ENCODE measurements at places on chromosomes 4 and X.

GRCh38 chr4:28548594-28548993 is 1688.0 kb downstream of the STIM2 start:
- DNase-seq: no peak

- no peak for DNase-seq
Measured at GRCh38 chr4:120591038-120591437, 331.5 kb downstream of the PRDM5 start.

DNA sequence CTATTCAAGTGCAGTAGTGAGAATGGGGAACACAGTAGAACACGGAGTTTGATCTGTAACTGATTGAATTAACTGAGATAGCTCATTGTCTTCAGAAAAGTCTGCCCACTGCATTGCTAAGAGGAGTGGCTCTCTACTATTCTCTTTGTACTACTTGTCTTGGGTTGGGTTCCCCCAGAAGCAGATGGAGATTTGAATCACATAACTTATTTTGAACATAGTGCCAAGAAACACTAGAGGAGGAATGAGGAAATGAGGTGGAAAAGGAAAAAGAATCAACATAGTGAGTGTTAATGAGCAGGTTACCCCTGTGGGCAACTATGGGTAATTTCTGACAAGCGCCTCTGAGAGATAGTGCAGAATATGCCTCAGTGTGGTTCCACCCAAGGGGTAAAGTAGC is 362.7 kb downstream of the STIM2 start:
- DNase-seq: no peak

GRCh38 chr4:106628586-106629267 is 260.1 kb upstream of the GIMD1 start:
- DNase-seq: no peak

DNA sequence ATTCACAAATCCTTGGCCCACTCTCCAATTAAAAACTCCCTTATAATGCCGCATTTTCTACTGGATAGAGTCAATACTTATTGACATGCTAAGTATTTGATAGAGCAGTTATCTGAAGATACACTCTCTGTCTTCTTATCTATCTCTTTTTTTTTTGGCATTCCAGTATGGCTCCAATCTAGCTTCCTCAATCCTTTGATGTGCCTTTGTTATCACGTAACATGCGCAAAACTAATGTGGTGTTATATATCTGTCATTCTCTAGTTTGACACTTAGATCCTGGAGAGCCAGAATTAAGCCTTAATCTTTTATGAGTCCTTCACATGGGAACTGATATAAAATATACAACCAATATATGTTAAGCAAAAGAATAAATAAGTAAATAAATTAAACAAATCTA is 54.7 kb downstream of the VSIG4 start:
- no peak for DNase-seq

DNA sequence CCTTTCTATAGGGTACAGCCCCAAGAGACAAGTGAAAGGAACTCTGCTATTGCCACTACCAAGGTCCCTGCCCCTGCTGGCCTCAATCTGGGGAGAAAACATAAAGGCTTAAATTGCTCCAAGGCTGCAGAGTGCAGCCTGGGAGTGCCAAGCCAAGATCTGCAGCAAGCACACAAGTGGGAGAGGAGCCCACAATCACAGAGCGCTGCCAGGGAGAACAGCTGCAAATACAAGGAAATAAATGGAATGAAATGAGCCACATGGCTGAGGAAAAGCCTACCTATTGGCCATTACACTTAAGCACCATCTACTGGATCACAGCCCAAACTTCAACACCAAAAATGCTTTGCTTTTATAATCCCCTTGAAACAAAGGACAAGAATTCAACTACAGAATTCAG is 582.4 kb downstream of the FAM133A start:
- no peak for DNase-seq

DNA sequence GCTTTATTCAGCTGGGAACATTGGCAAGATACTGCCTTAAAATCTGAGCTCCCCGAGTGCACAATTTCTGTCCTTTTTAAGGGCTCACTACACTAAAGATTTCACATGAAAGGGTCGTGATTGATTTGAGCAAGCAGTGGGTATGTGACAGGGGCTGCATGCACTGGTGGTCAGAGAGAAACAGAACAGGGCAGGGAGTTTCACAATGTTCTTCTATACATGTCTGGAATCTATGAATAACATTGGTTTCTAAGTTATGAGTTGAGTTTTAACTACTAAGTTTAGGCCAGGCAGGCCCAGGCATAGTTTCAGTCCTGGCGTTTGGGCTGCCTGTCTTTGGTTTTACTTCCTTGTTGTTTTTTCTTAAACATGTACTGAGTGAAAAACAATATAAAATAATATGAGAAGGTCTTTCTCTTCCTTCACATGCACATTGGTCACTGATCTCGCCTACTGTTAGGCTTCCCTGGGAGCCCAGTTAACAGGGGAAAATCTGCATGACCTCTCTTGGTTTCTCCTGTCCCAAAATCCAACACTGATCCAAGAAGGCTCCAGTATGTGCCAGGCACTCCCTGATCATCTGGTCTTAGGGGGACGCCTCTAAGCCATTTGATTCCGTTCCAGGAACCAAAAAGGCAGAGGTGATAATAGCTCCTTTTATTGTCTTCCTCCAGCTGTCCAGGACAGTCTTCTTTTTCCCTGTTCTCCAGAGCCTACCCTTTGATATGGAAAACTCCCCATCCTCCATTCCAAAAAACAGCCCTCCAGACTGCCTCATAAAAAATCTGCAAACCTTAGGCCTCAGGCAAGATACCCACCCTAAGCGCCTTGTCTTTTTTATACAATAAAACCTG is at the start of gene UGT2B17:
TSS of gene UGT2B17 (minus strand) at position 51 of the 854 bp plus-strand sequence. CDS start 7,838 bp downstream, outside the sequence.
- no peak for DNase-seq

DNA sequence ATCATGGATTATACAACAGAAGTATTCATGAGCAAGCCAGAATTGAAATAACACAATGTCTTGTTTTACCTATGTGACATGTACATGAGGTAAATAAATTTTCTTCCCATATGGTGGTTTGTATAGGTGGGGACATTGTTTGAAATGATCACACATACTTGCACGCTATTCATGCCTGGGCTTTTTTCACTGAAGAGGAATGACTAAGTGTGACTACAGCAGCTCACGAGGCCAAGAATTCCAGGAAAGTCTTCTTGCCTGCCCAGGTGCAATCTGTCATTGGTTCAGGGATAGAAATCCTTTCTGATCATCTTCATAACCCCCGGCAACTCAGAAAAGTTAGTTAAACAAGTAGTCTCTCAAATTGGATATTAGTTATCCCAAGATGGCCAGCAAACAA is 36.3 kb upstream of the AREG start:
- DNase-seq: no peak

GRCh38 chr4:35124106-35124505 is 1120.2 kb downstream of the ARAP2 start:
- DNase-seq: no peak

DNA sequence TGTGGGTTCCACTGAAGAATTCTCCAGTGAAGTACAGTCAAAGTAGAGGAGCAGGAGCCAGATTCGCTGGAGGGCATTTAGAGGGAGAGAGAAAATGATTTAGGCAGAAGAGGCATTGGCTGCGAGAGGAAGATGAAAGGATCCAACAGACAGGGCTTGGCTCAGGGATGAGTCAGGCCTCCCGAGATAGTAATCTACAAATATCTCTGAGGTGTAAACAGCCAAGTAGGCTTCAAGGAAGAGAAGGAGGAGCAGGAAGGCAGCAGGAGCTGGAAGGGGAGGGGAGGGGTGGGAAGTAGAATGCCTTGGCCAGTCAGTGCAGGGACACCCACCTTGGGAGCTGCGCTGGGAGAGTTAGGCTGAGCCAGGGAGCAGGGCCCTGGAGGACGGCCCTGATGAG is 55.5 kb downstream of the PJA1 start:
- no peak for DNase-seq

- no peak for DNase-seq
Measured at GRCh38 chr4:54322818-54323417, 93.8 kb downstream of the PDGFRA start.

- no peak for DNase-seq
Measured at GRCh38 chr4:76576824-76577223, 141.8 kb downstream of the SHROOM3 start.

GRCh38 chr4:170589597-170590191 is 499.9 kb upstream of the AADAT start:
- DNase-seq: no peak

GRCh38 chr4:6467600-6467999 is 4.8 kb downstream of the PPP2R2C start:
- no peak for DNase-seq

GRCh38 chr4:6928081-6928480 is 18.5 kb downstream of the TBC1D14 start:
- DNase-seq: no peak

DNA sequence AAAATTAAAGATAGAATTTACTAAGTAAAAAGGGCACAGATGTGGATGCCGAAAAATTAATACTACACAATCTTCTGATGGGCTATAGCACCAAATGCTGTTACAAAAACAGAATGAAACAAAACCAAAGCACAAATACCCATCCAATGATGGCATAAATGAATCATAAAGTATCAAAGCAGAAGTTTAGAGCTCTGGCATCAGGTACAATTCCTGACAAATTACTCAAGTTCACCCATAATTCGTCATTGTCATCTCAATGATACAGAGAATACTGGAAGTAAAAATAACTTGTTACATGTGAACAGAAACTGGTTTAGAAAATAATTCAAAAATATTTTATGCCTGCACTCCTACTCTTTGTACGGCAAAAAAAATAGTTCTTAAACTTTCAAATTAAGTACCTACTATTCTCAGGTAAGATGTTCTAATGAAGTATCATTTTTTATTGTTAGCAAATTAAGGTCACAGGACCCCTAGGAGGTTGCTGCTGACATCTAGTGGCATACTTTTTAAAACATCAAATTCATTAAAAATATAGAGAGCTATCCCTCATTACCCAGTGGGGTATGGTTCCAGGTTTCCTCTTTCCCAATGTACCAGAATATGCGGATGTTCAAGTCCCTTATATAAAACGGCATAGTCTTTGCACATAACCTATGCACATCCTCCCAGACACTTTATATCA is 126.1 kb downstream of the INPP4B start:
- no peak for DNase-seq

DNA sequence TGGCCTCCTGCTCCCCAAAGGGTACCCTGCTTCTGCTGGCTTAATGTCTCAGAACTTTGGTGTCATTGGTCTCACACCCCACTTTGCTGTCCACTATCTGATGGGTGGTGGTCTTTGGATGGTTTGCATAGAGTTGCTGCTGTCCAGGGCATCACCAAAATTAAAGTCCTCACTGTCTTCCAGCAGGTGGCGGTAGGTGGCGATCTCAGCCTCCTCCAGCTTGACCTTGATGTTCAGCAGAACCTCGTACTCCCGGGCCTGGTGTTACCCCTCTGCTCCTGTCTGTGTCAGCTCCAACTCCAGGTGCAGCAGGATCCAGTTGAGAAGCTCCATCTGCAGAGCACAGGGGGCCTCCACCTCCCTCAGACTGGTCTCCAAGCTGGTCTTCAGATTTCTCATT is 1169.5 kb upstream of the PABPC4L start:
- DNase-seq: no peak

GRCh38 chr4:130636486-130636885 is 1540.5 kb downstream of the C4orf33 start:
- no peak for DNase-seq

- DNase-seq: no peak
Measured at GRCh38 chr4:186823989-186824388, 100.3 kb upstream of the FAT1 start.

GRCh38 chr4:169068423-169068822 is 58.4 kb upstream of the CBR4 start:
- DNase-seq: no peak

DNA sequence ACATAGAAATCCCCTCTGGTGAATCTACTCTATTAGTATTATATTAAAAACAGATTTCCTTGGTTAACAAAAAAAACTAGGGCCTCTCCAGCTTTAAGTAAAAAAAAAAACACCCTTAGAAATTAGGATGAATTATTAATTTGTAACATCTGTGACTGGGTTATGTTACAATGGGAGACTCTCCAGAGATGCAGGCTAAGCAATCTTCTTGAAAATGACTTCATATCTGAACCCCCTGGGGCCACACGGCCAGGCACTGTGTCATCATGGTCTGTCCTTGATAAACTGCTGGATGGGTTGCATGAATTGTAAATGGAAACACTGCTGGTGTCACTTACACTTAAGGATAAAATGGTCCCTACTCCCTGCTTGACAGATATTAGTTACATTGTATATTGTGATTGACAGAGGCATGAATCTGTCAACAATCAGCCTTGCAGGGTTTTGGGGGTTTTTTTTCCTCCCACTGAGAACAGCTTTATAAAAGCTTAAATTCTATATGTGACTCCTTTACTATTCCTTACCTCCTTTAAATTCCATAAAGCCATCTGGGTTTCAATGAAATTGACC is 49.1 kb downstream of the PRKG2 start:
- DNase-seq: no peak

GRCh38 chr4:99586322-99586721 is 11.7 kb downstream of the MTTP start:
- no peak for DNase-seq

DNA sequence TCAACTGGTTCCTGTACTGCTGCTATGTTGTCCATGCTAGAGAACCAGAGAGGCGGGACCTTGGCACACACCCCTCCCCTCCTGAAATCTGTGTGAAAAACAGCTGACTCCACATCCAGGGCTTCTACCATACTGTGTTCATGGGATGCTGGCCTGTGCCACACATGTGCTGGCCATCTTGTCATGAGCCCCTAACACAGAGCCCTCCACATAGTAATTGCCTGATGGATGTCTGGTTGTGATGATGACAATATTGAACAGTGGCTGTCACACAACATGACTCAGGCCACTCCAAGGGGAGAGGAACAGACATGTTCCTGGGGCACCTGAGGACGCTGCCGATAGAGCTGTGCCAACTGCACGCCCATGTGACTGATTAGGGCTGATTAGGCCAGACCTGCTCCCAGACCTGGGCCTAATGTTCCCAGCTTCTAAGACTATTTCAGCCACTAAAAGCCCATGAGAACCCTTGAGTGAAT is 13.1 kb downstream of the SLC25A5 start:
- no peak for DNase-seq

- DNase-seq: no peak
Measured at GRCh38 chrX:69045616-69046345, 119.5 kb downstream of the PJA1 start.

- DNase-seq: peak; percentile 89
Measured at GRCh38 chr4:1043651-1044468, 32.4 kb downstream of the FGFRL1 start.

GRCh38 chrX:43589735-43590134 is 66.4 kb upstream of the MAOA start:
- no peak for DNase-seq

DNA sequence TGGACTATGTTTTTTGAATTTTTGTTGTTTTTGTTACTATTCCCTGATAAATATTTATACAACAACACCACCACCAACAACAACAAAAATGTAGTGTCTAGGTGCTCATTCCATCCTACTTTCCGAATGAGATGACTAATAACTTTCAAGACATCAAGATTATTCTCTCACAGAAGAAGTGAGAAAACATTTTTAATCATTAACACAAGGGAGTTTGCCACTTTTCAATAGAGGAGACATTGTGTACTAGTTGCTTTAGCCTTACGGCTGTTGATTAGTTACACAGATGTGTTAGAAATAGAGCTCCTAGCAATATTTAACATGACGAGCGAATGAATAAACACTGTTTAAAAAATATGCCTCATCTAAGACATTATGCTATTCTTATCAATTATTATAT is 898.8 kb downstream of the C4orf33 start:
- no peak for DNase-seq
